ENCODE measurements at places on chromosomes 2 and 18.

- DNase-seq: no peak
Measured at GRCh38 chr18:3931542-3932112, 481.7 kb downstream of the TGIF1 start.

GRCh38 chr2:43877782-43878464 is 39.2 kb downstream of the ABCG8 start:
- peak; percentile 49 for DNase-seq

DNA sequence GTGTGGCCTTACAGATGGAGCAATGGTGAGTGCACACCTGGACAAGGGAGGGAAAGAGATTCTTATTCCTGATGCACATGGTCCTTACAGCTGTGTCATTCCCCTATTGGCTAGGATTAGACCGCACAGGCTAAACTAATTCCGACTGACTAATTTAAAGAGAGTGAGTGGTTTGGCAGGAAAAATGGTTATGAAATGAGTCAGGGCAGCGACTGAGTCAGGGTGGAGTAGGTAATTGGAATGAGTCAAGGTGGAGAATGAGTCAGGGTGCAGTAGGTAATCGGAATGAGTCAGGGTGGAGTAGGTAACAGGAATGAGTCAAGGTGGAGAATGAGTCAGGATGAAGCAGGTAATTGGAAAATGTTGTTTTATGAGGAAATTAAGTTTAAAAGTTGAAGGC is 1353.7 kb upstream of the LRRTM1 start:
- DNase-seq: peak; percentile 78

DNA sequence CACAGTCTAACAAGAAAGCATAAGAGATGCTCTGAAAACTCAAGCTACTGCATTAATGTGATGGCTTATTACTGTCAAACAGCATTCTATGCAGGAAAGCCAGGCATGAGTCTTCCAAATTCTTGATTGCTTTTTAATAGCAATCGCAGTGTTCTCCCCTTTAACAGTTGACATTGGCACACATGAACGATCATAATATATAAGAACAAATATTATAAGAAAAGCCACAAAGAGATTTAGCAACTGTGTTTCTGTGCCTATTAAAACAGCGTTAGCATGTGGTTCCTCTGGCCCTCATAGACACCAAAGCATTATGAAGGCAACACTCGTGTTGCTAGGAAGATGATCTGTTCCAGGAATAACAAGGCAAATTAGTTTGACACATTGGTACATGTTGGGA is 245.0 kb downstream of the ACKR3 start:
- DNase-seq: no peak

GRCh38 chr18:57775937-57776336 is 27.2 kb downstream of the ATP8B1 start:
- DNase-seq: peak; percentile 99

DNA sequence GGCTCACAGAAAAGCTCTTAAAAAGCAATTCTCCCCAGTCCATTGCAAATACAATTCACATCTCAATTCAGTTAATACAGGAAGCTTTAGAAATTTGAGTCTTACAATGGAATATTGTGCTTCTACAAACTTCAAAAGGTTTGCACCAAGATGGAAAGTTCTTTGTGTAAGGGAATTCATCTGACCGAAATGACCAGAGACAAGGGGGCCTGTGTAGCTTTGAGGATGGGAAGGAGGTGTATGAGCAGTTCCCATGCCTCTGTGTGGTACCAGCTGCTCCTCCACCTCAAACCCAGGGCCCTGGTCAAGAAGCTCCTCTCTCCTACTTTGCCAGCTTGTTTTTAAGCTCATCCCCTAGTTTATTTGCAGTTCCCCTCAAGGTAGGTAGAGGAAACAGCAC is 312.8 kb upstream of the PKDCC start:
- DNase-seq: no peak
